ENCODE measurements at places on chromosomes 5 and 9.
A peak's percentile ranks its signal among the peaks of the same experiment; 100 is the strongest.

- no peak for DNase-seq
These were observed 8.5 kb upstream of the PHF19 start for GRCh38 chr9:120885457-120885856.

GRCh38 chr5:52922384-52922783 is 66.8 kb upstream of the ITGA2 start:
- DNase-seq = no peak

GRCh38 chr9:38026021-38026809 is 42.8 kb downstream of the SHB start:
- DNase-seq = no peak

- DNase-seq = no peak
These were observed 47.7 kb upstream of the TLX3 start for GRCh38 chr5:171261361-171261760.

- peak; percentile 47 for DNase-seq
These were observed 122.9 kb upstream of the DAB2 start for GRCh38 chr5:39547553-39548154.

DNA sequence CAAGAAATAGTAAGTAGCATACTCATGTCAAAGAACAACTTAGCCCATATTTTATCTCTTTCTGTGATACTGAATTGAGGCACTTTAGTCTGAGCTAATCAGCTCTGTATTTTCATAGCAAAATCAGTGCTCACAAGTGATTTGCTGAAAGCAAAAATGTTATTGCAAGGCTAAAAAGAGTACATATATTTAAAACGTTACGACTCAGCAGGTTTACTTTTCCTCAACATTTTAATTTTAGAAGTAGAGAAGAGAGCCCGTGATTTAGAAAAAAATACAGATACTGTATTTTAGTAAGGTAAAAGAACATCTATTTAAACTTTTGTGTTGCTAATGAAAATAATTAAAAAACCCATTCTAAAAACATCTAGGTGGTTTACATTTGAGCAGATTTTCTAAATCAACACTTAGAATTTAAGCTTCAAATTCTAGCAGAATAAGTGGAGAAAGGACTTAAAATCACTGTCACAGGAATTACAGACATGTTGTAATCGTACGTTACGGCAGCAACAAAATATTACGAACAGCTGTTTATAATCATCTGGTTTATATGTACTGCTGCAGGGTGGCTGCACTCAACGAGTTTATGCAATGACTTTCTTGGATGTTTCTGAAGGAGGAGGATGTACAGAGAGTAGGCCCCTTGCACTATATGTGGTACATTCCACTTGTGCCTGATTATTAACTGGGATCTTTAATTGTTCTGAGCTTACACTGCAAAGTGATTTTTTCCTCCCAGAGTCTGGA is 20.1 kb downstream of the SREK1 start:
- no peak for DNase-seq
